Activated naive CD8-positive, alpha-beta T cell treated with anti-CD3 and anti-CD28 coated beads, Interleukin-2, amount 50 U/mL, for 16 hours (primary cell): ENCODE measurements at places on chromosomes 4 and X.

- DNase-seq = no peak
These were observed 2.1 kb downstream of the TET2 start for GRCh38 chr4:105148776-105149175.

- no peak for DNase-seq
These were observed 19.8 kb upstream of the KLF3 start for GRCh38 chr4:38644201-38644600.

- no peak for DNase-seq
These were observed 8.8 kb upstream of the MGST2 start for GRCh38 chr4:139656614-139657486.

GRCh38 chrX:989959-990510, 222.4 kb downstream of the CRLF2 start:
- no peak for DNase-seq

DNA sequence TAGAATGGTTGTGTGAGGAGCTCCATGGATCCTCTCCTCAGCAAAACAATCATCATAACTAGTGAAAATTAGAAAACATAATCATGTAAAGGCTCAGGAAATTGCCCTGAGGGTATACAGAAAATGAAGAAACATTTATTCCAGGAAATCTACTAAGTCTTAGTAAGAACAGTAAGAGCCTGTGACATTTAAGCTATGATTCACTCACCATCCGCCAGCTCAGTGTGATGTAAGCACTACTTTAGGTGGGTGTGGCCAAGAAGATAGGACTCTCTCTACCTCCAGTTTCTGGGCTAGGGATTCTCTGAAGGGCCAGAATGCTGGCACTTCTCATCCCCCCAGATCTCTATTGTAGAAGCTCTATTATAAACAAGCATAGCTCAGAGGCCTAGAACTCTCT, 147.5 kb downstream of the DLG3 start:
- no peak for DNase-seq

- no peak for DNase-seq
These were observed 79.5 kb downstream of the HMGB2 start for GRCh38 chr4:173254646-173255045.
